Left cardiac atrium (tissue), 4 donors: ENCODE measurements at places on chromosomes 3 and 15. TPM values are rescaled to one million over a fixed set of nuclear protein-coding genes. Genes with fewer than 3 reads are reported as not detected.

Gene EPHB1
- total RNA-seq, result 0.85 TPM

Gene KNG1
- total RNA-seq, result 0.21 TPM

Gene HYAL1
- total RNA-seq, result 26.6 TPM

DNA sequence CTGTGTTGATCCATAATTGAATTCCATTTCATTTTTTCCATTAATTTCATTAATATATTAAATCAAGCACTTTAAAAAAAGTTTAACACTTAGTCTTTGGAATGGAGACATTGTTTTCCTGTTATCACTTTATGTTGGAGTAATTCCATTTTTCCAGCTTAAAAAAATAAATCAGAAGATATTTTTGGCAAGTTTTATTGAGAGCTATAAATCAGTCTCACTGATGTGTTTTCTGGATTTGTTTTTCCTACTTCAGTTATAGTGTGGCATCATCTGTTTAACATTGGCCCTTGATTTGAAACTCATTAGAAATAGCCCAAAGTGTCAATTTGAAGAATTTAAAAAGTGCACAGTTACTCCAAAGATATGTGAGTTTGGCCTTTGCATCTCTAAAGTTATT is 53.1 kb downstream of the MAP2K5 start:
- DNase-seq, result no peak

Gene NR1I2
- total RNA-seq, result not detected

DNA sequence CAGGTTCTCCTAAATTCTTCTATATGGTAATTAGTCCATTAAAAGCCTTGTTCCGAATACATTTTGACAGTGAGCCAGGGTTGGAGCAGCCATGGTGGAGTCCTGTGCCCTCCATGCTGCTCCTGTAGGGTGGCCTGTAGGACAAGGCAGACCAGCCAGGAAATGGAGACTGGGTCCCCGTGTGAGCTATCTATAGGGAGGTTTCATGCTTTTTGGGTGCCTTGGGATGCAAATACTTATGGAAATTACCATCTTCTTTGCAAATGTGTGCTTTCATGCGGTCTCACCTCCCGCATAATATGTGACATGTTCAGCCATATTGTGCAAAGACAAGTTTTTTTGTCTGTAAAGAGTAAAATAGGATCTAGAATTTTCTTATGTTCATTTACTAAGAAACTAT is 58.0 kb upstream of the FURIN start:
- no peak for DNase-seq

Gene RTP1
- not detected for total RNA-seq

DNA sequence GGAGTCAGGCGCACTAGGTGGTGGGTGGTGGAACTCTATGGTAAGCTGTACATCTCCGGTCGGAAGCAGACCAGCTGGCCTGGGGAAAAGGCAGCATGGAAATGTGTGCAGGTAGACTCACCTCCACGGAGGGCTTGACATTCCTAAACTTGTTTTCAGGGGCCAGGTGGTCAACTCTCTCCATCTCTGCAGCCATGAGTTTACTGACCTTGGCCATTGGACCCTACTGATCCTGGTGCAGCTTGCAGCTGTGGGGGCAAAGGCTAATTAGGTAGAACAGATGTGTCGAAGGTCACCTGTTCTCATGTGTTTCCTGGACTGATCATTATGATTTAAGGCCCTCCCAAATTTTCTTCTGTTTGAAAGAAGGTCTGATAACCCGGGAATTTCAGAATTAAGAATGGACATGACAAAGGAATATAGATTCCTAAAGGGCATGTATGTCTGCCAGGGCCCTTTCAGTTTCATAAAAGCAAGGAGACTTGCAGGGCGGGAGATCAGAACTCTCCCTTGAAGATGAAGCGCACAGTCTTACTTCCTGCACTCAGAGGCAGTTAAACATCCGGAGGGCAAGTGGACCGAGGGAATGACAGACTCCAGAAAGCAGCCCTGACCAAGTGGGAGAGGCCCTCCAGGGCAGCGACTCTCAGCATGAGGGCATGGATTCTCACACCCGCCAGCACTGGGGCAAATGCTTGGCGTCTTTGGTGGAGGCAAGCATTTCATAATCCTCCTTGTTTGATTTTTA is 56.1 kb upstream of the CMTM7 start:
- no peak for DNase-seq

- DNase-seq, result no peak
Measured at GRCh38 chr15:58597943-58598828, 151.3 kb downstream of the ADAM10 start.
